D721Med (cell line): ENCODE measurements at places on chromosomes 3 and 15.

DNA sequence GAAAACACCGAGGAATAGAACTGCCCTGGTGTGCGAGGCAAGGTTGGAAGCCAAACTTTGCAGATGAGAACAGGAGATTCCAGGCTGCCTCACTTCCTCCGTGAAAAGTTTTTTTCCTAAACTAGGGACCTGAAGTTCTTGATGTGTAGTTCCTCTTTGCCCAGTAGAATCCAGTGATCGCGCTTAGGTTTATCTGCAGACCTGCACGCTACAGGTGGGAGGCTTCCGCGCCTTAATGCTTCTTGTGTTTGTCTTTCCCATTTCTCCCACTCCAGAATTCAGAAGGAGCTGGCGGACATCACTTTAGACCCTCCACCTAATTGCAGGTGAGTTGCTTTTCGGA lies 5.4 kb downstream of the UBE2E1 start:
- no peak for DNase-seq

DNA sequence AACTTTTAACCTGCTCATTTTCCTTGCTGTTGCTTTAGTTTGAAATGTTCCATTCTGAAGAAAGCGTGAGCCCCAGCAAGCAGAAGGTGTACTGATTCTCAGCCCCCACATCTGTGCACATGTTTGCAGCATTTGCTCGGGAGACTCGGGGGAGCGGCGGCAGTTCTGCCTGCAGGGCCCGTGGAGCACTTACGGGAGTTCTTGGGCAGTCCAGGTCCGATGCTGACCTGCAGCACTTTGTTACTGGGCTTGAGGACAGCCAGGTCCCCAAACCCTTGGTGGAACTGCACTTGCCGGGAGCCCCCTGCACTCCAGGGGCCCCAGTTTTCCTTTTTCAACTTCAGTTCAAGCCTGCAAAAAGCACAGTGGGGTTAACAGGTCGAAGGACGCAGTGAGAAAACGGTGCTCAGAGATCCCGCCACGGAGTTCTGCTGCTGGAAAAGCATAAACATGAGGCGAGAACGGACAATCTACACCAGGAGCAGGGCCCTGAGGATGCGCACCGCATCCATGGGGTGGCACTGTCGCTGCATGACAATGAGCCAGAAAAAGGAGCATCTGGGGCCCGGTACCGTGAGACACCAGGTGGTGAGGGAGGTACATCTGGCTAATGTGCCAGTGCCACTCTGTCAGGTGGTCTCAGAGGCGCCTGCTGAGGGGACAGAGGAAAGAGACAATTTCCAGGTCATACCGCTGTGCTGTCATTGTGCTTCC lies 45.6 kb upstream of the LDHAL6B start:
- DNase-seq: peak; percentile 27

DNA sequence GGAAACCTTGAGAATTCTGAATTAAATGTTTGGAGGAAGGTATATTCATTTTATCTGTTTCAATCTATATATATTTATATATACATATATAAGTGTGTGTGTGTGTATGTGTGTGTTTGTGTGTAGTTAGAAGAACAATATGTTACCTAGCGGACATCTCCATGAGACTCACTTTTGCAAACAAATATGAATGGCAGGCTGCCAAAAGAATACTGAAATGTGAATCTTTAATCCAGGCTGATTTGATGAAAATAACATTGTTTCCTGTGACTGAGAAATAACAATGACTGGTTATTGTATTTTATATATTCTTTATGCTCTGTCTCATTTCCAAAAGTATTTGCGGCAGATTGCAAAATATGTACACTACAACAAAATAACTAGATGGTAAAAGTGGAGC lies 255.5 kb upstream of the TGFBR2 start:
- DNase-seq: no peak

GRCh38 chr15:74291101-74292071 lies 55.3 kb downstream of the CCDC33 start:
- no peak for DNase-seq

DNA sequence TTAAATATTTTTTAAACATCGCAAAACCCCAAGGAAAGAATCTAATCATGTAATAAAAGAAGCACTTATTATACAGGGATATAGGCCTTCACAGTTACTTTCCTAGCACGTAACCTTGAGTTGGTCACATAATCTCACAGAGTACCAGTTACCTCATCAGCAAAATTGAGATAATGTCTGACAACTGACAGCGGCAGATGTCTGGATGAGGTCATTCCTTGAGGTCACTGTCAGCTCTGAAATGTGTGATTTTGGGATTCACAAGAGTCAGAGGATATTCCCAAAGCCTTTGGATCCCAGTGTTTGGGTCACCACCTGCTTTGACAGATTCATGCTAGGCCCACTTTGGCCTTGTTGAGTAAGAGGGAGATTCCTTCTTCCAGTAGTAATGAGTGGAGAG lies 151.4 kb upstream of the SEMA6D start:
- no peak for DNase-seq

GRCh38 chr15:72873379-72874233 lies 90.0 kb upstream of the ADPGK start:
- DNase-seq: no peak

- no peak for DNase-seq
Observed at GRCh38 chr15:92907896-92908712, 8.0 kb downstream of the CHD2 start.

GRCh38 chr3:4835616-4836043 lies 143.6 kb upstream of the BHLHE40 start:
- no peak for DNase-seq

DNA sequence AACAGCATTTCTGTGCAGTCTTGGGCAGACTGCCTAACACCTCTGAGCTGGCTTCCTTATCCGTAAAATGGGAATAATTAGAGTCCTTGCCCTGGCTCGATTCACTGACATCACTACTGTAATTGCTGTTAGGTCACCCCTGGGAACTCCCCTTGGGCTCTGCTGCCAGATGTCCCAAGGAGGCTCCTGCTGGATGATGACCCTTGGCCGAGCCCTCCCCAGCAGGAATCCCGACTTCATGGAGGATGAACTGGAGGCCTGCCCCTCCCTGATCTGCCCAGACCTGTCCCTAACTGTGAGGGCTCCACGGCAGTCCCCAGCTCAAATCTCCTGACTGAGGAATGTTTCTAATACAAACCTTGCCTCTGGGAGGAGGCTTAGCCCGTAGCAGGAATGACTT lies 18.0 kb downstream of the ESYT3 start:
- no peak for DNase-seq

DNA sequence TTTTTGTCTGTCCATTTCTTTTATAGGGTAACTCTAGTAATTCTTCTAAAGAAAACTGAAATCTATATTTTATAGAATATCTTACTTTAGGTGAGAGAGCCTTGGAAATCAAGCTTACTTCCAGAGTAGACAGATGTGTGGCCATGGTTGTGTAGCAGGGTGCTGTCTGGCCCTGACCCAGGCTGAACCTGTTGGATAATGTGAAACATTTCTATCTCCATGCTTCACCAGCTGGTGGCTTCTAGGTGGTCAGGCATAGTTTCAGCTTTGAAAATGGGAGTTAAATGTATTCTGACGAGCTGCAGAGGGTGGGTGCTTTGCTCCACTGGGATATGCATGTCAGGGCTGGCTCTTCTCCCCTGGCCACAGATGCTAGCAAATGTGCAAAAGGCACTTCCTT lies 20.8 kb upstream of the NR2C2 start:
- no peak for DNase-seq

DNA sequence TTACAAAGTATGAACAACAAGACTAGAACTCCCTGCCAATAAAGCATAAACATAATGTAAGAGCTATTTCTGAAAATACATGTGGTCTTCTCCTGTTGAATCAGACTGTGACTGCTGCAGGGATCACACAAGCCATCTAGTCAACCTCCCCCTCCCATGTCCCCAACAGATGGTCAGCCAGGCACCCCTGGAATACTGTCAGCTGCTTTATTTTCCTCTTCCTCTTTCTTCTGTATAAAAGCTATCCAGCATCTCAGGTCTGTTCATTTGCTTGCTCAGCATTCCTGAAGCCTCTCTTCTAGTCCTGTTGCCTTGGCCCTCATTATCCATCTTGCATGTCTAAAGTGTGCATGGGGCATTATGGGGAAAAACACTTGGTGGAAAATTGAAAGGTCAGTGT lies 6.5 kb upstream of the MINDY4B start:
- DNase-seq: no peak

GRCh38 chr3:46946856-46947545 lies 29.5 kb downstream of the CCDC12 start:
- DNase-seq: no peak

GRCh38 chr3:156978481-156978961 lies 152.4 kb downstream of the LEKR1 start:
- DNase-seq: no peak

DNA sequence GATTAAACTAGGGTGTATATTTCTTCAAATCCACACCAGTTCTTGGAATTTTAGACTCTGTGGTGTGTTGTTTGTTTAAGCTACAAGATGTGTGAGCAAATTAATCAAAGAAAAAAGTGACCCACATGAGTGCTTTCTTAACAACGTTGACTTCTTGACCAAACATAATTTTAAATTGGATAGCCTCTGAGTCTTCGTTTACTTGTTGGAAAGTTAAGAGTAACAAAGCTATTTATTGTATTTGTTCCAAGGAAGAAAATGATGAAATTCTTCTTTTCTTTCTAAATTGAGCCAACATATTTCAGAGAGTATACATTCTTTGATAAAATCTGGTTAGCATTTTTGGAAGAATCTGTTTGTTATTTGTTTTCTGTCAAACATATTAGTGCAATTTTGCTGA lies 99.9 kb upstream of the IGSF10 start:
- DNase-seq: no peak

DNA sequence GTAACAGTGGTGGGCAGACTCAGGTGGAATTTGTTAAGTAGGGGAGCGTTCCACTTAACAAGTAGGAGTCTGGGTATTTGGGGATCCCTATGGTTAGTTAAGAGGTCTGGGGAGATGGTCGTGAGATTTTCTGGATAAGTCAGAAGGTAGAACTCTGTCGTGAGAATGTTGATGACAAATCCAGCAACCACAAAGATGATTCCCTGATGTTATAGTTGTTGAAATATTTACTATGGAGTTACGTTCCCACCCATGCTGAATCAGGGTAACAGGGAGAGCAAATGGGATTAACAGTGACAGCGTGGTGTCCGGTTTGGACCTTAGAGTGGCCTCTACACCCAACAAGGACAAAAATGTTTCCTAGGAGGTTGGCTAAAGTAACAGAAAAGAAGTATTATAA lies 110.8 kb downstream of the MFSD1 start:
- no peak for DNase-seq

DNA sequence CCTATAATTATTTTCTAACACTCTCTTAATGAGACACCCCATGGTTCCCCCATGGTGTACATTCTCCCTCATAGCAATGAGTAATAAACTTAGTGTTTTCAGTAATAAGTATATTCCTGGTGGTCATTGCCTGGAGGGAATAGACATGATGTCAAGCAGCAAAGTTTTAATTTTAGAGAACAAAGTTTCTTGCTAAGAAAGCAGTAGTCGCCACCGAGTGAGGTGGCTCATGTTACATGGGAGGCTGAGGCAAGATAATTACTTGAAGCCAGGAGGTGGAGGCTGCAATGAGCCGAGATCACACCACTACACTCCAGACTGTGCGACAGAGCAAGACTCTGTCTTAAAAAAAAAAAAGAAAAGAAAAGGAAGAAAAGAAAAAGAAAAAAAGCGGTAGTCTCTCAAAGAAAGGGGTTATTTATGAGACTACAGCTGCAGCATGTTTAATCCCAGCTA lies 2.4 kb upstream of the ELP6 start:
- no peak for DNase-seq

DNA sequence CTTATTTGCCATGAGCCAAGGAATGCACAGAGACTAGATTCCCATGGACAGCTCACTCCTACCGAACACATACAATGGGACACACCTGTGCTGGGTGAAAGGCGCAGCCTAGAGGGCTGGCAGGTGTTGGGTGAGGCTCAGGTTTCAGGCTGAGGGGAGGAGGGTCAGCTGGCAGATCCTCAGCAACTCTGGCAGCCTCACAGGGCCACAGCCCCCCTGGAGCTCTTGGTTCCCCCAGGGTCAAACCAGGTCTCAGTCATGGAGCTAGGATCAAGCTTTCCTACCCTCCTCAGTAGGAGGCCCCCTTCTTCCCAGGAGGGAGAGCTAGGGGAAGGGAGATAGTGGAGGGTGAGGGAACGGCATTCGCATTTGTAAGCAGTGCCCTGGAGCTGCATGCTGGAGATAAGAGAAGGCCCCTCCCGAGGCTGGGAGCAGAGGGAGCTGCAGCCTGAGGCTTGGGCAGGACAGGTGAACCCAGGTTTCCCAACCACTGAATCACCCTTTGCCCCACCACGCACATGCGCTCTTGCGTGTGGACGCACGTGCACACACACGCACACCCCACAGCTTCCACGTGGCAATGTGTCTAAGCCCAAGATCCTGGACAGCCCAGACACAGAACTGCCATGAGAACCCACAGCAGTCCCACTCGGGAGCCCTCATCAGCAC lies 26.3 kb upstream of the TFRC start:
- no peak for DNase-seq

- DNase-seq: no peak
Observed at GRCh38 chr3:16433701-16434151, 79.8 kb downstream of the RFTN1 start.

- no peak for DNase-seq
Observed at GRCh38 chr3:145022447-145022846, 1050.8 kb downstream of the DIPK2A start.

DNA sequence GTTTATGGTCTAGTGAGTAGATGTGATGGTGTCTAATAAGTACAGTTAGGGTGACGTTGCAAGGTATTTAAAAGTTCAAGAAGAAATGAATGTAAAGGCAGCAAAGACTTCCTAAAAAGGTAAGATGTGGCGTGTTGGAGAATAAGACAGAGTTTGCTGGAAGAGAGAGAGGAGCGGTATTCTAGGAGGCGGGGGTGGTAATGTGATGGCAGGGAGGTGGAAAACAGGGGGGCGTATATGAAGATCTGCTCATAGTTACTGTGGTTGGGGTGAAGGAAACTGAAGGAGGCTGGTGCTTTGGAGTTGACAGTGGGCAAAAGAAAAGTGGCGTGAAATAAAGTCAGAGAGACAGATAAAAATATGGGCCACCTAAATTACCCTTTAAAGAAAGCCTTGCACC lies 164.9 kb upstream of the LRRN1 start:
- no peak for DNase-seq

DNA sequence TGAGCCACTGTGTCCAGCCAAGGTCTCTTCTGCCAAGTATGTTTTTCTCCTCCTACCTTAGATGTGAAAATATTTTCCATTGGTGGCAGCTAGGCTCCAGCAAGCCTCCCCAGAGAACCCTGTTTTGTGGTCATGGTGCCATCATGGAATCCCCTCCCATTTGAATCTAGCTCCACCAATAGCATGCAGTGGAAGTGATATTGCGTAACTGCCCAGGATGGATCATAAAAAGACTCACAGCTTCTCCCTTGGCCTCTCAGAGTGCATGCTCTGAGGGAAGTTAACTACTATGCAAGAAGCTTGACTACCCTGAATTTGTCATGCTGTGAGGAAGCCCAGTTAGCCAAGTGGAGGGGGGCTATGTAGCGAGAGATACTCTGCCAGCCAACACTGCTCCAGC lies 27.5 kb downstream of the CRYGS start:
- DNase-seq: no peak
